ENCODE measurements at places on chromosomes 12 and 14.

DNA sequence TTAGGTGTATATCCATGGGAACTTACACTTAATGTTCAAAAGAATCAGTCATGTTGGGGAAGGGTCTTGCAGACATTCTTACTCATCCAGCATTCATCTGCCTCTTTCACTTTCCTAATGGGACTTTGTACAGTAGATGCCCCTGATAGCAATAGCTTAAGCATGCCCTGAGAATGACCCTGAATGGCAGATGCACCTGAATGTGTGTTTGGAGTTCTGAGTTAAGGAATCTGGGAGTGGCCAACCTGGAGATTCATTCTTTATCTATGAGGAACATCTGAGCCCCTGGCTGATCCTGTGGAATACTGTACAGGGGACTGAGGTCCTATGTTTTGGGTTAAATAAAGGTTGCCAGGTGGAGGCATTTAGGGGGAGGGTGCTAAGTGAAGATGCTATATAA, 71.3 kb upstream of the MANSC4 start:
- DNase-seq: no peak

GRCh38 chr12:102503056-102503681, 22.8 kb upstream of the IGF1 start:
- no peak for DNase-seq

GRCh38 chr12:84814664-84815245, 97.8 kb downstream of the SLC6A15 start:
- DNase-seq: no peak

DNA sequence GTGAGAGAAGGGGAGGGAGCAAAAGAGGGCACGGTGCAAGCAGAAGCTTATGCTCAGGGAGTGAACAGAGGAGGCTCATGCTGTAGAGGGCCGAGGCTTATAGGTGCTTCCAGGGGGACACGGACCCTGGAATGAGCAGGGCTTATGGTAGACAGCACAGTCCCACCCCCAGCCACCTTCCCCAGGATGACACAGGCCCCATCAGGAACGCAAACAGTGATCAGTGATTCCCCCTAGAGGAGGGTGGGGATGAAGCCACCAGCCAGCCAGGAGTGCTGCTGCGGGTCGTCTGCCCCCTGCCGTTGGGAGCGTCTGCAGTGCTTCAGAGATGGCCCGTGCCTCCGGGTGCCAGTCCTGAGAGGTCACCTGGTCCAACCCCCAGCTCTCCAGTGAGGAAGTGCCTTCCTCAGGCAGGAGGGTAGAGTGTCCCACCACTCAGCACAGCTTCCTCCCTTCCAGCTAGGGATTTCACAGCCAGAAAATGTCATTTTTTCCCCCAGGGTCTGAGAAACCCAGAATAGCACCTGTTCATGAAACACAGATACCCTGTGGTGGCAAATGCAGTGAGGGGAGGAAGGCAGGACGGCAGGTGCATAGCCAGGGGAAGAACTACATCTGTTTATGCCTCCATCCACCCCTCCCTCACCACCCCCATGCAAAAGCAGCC, 60.7 kb downstream of the SLC6A12 start:
- DNase-seq: peak; percentile 81

- no peak for DNase-seq
These were observed 143.5 kb downstream of the TSPAN9 start for GRCh38 chr12:3220382-3221321.

DNA sequence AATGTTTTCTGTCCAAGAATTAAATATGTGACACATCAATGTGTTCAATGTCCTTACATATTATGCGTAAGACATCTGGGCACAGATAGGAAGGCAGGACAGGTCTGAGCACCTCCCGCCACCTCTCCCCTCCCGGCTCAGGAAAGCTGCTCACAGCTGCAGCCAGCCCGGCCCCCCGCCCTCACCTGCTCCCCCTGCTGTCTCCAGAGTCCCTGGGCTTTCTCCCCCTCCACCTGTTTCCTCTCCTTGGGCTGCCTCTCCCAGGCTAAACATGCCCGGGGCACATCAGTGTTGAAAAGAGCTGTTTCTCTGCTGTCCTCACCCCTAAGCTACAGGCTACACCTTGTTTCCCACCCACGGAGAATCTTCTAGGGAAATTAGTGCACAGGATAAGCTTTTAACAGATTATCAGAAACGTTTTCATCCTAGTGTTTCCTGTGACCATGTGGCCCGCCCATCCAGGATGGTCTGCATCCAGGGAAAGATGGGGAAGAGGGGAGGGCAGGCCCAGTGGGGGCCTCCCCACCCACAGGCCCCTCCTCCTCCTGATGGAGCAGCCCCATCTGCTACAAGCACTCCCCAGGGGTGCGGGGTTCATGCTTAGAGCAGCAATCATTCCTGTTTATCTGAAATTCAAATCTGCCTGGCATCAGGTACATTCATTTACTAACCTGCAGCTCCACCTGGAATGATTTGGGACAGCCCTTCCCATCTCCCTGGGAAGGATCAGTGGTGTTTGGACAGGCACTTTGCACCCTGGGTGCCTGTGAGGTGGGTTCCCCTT, 273.8 kb upstream of the SFSWAP start:
- DNase-seq: no peak

GRCh38 chr14:34018125-34018524, 67.3 kb upstream of the EGLN3 start:
- DNase-seq: no peak

DNA sequence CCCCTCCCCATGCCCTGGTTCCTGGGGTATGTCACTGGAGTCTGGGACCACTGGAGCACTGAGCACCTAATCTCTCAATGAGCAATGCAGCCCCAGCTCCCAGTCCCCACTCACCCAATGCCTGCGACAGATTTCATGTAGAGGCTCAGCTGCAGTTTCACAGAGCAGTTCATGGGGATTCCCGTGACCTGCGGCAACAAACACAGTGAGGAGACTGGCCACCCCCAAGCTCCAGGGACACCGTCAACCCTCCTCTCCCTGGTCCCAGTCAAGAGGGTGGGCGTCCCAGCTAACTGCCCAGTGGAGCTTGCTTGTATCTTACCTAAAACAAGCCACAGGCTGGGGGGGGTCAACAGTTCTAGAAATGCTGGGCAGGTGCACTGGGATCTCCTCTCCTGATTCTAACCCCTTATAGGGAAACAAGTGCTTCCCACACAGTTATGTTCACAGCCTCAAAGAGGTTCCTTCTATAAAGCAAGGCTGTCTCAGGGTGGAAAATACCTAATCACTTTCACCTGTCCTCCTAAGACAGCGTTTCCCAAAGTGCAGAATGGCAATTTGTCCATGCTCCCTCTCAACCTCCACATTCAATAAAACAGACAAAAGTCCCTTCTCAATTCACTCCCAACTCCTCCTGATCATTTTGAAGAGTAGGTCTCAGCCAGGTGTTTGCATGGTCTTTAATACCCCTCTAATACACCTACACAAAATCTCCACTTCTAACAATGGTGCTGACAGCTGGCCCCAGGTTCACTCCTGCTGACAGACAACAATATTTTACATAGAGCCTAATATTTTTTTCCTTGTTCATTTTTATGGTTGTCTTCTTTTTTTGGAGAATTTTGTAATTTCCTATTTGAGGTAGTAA, 68.3 kb downstream of the SCARB1 start:
- DNase-seq: no peak

DNA sequence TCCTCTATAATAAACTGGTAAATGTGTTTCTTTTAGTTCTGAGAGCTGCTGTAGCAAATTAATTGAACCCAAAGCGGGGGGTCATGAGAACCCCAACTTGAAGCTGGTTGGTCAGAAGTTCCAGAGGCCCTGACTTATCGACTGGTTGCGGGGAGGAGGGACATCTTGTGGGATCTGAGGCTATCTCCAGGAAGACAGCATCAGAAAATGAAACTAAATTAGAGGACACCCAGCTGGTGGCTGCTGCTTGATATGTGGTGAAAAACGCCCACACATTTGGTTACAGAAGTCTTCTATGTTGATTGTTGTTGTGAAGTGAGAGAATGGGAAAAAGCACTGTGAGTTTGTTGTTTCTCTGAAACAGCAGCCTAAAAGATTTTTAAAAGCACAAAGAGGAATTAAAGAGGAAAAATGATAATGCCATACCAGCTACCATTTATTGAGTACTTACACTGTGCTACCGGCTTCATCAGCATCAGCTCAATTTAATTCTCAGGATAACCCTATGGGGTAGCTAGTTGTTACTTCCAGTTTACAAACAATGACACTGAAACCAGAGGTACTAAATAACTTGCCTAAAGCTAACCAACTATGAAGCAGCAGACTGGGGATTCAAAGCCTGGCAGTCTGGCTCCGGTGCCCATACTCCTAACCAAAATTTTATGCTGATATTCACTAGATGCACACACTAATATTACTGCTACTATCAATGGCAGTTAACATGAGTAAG, 24.3 kb downstream of the DDX24 start:
- DNase-seq: no peak

- no peak for DNase-seq
These were observed 76.2 kb upstream of the DYNC1H1 start for GRCh38 chr14:101888182-101888581.

DNA sequence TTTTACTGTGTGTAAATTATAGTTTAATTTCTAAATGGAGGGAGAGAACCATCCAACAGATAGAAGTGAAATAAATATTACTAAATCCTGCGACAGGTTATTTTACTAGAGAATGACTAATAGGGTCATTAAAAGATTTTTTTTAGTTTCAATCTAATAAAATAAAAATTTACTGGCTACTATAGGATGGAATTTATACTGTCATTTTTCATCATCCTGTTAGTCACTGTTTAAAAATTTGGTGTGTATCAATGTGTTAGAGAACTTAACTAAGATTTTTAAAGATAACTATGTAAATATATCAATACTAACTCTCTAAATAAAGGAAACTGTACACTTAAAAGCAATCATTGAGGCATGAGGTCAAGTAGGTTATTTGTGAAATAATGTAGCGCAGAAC, 41.1 kb upstream of the CDKN3 start:
- no peak for DNase-seq

DNA sequence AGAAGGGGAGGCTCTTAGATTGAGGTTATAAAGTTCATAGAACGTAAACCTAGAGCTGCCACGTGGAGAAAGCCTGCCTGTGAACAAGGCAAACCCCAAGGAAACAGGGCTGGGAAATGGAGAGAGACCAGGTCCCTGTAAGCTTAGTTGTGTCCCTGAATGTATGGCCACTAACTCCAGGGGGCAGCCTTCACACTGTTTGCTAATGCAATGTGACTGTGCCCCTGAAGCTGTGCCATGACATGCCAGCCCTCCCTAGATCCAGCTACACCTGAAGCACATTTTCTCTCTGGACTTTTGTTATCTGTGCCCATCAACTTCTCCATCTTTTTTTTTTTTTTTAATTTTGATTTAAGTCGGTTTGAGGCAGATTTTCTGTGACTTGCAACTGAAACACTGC, 60.6 kb upstream of the TMCC3 start:
- peak; percentile 53 for DNase-seq

DNA sequence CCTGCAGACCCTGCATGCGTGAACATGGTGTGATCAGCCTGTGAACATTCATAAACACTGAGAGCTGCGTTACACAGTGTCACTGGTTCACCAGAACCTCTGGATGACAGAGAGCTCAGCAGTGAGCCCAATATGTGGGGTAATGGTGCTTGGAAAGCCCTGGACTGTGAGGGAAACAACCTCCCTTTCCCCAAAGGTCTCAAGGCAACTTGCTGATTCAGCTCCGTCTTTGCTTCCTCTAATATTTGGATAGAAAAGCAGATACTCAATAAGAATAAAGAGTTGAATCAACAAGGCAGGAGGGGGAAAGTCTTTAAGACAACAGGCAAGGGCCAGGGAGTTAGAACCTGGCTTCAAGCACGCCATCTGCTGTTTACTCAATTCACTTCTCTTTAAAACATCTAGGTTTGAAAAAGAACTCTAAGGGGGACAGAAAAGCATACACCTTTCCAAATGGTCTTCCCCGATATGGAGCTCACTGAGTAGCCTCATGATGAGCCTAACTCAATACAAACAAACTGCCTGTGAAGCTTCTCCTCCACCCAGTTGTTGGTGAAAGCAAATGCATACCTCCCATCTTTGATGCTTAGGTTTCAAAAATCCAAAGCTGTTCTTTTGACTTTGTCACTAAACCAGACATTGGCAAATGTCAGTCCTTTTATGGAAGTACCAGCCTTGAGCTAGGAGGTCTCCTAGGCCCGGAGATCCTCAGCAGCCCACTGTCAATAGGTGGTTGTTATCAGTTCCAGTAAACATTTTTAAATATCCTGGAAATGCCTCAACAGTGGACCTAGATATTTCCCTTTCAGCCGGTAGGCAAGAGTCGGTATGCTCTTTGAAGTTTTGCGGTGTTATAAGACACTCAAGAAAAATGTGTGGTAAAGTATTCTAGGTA, 76.1 kb downstream of the SAMD4A start:
- no peak for DNase-seq

GRCh38 chr14:23297611-23298277, 4.9 kb downstream of the PPP1R3E start:
- DNase-seq: no peak

GRCh38 chr14:20999591-20999990, 498 bp downstream of the SLC39A2 start:
- DNase-seq: no peak

DNA sequence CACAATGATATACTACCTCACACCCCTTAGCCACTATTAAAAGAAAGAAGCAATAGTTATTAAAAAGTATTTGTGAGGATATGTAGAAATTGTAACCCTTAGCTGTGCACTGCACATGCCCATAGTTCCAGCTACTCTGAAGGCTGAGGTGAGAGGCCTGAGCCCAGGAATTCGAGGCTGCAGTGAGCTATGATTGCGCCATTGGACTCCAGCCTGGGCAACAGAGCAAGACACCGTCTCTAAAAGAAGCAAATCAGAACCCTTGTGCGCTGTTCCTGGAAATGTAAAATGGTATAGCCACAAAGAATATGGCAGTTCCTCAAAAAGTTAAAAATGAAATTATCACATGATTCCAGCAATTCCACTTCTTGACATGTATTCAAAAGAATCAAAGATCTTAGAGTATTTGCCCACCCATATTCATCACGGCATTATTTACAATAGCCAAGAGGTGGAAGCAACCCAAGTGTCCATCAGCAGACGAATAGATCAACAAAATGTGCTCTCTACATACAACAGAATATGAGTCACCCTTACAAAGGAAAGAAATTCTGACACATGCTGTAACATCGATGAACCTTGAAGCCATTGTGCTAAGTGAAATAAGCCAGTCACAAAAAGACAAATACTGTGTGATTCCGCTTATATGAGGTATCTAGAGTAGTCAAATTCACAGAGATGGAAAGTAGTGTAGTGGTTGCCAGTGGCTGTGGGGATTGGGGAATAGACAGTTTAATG, 23.7 kb upstream of the YLPM1 start:
- no peak for DNase-seq

GRCh38 chr12:88401155-88401554, 179.1 kb downstream of the KITLG start:
- no peak for DNase-seq

GRCh38 chr12:60174476-60174875, 578.6 kb downstream of the SLC16A7 start:
- no peak for DNase-seq

GRCh38 chr14:99255621-99256482, 16.1 kb downstream of the BCL11B start:
- DNase-seq: no peak

- DNase-seq: no peak
These were observed 6.4 kb upstream of the TBPL2 start for GRCh38 chr14:55446833-55447232.
